ENCODE measurements at places on chromosomes 13 and 19.

DNA sequence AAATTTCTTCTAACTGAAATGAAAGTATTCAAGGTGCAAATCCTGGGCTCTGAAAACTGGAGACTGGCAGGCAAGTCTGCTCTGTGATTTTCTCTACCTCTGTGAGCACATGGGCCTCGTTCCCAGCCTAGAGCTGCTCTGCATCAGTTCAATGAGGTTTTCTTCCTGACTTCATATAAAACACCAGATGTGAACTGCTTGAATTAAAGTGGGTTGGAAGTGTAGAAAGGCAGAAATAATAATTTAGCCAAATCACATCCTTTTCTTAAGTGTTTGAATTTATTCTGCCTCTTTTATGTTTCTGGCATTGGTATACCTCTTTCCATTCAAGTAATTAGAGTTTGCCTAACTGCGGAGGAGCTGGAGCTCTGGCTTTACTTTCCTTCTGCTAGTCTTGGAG is 540.8 kb downstream of the OLFM4 start:
- DNase-seq: no peak

DNA sequence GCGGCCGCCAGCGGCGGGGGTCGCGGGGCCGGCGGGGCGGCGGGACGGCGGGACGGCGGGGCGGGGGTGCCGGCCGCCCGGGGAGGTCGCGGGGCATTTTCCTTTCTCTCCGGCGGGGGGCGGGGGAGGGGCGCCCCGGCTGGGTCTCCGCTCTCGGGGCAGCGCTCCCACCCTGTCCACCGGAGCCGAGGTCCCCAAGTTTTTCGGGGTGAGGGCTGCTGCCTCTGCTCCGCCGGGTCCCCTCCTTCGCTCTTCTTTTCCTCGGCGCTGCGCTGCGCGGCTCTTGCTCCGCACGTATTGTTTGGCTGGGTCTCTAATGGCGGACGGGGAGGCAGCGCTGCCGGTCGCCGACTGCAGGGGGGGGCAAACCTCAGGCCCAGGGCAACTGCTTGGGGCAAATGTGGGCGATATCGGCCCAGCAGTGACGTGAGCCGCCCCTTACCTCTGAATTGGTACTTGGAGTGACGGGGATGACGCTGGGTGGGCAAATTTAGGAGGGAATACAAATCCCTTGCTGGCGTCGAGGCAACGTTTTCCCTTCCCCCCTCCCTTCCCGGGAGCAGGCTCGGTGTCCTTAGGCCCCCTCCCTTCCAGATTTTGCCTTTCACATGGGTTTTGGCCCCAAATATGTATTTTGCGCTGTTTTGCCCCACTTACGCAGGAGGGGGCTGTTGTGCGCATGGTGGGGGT is 759 bp downstream of the ZMYM2 start:
- DNase-seq: peak; percentile 57

DNA sequence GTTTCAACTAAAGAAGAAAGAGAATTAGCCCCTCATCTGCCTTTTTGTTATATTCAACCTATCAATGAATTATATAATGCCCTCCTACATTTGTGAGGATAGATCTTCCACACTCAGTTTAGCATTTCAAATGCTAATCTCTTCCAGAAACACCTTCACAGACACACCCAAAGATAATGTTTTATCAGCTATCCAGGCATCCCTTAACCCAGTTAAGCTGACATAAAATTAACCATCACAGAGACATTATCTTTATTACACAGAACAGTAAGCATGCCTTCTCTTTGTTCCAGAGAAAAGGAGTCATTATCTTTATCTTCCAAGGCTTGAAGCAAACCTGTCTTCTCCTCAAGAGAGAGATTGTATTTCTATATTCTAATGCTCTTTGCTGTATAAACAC is 53.1 kb downstream of the PCDH20 start:
- no peak for DNase-seq

DNA sequence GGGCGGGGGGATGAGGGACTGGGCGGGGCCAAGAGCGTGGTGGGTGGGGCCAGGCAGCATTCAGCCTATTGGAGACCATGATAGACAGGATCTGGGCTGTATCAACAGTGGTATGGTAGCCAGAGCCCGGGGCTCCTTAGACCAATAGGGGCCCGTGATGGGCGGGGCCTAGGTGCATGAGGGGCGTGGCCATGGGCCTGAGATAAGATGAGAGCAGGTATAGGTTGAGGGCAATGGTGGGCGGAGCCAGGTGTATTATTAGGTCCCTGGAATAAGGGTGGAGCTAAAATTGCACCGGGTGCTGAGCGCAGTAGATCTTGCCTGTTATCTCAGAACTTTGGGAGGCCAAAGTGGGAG is 5.3 kb downstream of the ABCA7 start:
- DNase-seq: peak; percentile 41

- DNase-seq: no peak
Observed at GRCh38 chr19:46014534-46014933, 8.3 kb downstream of the PGLYRP1 start.

DNA sequence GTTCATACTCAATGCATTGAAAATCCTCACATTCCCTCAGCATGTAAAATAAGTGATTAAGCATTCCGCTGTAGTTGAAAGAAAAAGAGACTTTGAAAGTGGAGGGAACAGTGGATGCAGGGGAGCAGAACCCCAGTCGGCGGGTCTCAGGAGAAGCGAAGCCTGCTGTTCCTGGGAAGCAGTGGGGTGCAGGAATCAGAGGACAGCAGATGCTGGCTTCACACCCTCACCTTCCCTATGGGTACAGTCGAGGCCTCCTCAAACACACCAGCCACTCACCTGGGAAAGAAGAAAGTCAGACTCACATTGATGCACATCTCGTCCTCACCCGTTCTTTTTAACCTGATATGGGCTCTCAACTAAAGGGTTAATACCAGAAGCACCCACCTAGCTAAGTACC is 38.2 kb downstream of the COL4A2 start:
- DNase-seq: no peak

DNA sequence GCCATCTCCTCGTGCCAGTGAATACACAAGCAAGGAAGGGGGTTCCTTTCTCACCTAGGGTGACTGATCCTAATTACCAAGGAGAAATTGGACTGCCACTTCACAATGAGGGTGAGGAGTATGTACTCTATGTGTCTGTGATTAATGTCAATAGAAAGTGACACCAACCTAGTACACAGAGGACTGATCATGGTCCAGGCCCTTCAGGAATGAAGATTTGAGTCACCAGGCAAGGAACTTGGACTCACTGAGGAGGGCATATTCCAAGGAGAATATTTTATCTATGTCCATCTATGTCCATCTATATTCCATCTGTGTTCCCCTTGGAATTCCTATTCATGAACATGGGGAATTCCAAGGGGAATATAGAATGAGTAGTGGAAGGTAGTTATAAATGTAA is 9.2 kb upstream of the ALOX5AP start:
- DNase-seq: no peak

DNA sequence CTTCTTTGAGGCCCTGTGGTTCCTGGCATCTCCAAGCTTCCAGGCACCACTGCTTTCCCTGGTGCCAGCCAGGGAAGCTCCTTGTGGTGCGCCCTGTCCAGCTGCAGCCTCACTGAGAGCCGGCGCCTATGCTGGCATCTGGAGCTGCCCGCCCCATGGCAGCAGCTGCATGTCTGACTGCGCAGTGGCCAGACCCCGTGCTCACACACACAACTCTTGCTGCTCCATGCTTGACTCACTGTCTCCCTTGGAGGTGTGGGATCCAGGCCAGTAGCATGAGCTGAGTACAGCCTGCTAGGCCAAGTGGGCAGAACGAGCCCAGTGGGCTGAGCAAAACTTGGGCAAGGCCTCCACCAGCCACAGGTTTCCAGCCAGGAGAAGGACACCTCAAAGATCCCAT is 11.5 kb upstream of the SUPT20H start:
- no peak for DNase-seq

DNA sequence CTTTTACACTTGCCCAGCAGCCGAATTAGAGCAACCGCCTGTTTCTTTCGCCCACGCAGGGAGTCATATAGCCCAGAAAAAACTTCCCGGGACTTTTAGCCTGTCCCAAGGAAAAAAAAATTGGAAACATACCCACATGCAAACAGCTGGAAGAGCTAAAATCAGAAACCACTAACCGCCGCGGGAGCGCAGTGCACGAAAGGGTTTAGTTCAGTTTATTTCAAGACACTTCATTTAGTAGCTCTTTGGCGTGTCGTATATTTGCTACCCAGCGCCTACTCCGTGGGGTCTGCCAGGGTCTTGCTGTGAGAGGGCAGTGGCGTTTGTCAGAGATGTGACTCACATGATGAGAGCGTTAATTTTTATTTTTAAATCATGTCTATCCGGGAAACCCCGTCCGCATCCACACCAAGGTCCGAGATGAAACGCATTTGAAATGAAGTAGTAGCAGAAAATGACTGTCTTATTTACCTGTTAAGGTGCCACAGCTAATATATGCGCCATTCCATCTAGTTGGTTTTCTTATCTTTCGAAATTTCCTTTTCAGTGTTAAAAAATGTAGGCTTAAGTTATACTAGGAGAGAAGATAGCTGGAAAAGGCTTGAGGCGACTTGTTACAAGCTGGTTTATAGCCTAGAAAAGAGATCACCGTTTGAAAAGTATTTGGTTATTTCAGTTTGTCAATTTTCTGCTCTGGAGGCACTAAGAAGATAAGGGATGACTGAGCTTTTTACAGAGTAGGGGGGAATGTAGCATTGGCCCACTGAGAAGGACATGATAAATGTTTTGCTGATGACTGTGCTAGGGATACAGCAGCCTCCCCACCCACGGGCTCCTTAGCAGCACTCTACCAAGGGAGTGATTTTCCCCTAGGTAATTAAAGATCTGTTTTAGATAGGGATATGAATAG is 1.7 kb downstream of the KLF5 start:
- DNase-seq: no peak

DNA sequence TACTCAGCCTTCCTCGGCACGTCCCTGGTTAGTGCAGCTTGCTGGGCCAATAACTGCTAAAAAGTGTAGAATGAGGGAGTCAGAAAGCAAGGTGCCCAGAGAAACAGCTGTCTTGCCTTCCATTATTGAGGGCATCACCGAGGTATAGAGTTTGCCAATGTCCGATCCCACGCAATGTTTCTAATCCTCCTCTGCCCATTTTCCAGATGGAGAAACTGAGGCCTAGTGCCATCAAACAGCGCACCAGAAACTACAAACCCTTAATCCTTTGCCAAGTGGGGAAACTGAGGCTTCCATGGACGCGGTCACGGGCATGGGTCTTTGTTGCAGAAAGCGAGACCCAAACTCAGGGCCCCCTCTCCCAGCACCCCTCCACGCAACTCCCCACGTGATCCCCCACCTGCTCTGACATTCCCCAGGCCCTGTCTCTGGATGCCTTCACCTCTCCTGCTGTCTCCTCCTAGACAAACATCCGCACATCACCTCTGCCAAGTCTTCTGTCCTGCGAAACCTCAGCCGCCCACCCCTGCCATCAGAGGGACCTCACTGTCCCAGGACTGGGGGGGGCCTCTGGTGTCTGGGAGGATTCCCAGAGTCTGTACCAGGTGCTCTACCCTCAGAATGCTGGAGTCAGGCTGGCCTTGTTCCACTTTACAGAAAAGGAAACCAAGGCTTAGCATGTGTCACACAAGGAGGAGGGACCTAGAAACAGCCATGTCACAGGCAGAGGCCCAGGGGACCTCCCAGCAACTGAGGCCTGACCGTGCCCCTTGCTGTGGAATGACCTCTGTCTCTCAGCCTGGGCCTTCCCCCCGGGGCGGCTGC is 930 bp upstream of the PDE4C start:
- no peak for DNase-seq

DNA sequence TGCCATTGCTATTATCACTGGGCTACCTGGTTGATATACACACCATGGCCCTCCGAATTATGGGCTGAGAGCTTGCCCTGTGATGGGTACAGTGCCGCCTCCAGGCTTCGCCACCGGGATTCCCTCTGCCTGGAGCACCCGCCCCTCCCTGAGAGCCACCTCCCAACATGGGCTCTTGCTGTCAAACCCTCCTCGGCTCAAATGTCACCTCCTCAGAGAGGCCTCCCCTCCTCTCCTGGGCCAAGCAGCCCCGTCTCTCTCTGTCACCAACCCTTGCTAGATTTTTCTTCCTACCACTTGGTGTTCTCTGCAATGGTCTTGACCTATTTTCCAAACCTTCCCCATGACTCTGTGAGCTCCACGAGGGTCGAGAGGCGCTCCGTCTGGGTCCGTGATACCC is 12.2 kb upstream of the TLE2 start:
- DNase-seq: no peak

- DNase-seq: no peak
Observed at GRCh38 chr19:8539621-8540149, 25.7 kb upstream of the ZNF414 start.

DNA sequence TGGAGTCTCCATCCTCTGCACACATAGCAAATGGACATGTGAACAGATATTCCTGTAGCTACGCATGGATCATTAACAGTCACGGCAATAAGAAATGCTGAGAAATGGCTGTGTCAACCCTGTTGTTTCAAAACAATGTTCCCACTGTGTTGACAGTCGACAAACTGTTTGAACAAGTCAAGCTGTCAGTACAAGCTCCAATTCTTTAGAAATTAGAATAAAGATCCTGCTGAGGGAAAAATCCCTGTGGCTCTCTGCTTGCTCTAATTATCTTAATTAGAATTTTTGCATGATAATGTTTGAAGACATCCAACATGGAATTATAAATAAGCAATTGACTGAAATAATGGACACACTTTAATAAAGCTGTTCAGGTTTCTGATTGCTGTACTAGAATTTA is 37.9 kb upstream of the CPB2 start:
- DNase-seq: no peak

GRCh38 chr19:17326595-17326966 is 8.1 kb downstream of the ANO8 start:
- no peak for DNase-seq
